ENCODE measurements at places on chromosomes 2 and 18.

DNA sequence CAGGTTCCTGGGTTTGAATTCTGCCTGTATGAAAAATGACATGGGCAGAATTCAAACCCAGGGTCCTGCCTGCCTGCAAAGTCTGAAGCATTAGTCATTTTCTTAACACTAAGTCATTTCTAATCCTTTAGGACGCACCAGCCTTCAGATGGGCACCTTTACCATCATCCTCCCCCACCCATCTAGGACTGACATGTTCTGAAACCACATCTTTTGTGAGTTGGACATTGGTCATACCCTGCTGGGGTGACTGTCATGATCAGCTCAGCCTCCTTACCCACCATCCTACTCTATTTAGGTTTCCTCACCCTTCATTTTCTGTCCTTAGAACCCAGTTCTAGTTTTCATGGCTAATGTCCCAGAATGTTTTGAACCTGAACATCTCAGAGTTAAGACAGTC lies 104.9 kb downstream of the TRIB2 start:
- DNase-seq, result no peak

- DNase-seq, result no peak
These were observed 130.2 kb upstream of the PID1 start for GRCh38 chr2:229401171-229401865.

- DNase-seq, result no peak
These were observed 129.3 kb downstream of the EXOC6B start for GRCh38 chr2:72696559-72696958.

- DNase-seq, result no peak
These were observed 154.4 kb downstream of the NCKAP5 start for GRCh38 chr2:133413863-133414262.

All from NCI-H2171 (cell line).